Cortex of kidney (tissue), 1 donor: ENCODE measurements at places on chromosomes 1 and 21.

- DNase-seq = no peak
Observed at GRCh38 chr1:185824106-185824505, 89.9 kb downstream of the HMCN1 start.

DNA sequence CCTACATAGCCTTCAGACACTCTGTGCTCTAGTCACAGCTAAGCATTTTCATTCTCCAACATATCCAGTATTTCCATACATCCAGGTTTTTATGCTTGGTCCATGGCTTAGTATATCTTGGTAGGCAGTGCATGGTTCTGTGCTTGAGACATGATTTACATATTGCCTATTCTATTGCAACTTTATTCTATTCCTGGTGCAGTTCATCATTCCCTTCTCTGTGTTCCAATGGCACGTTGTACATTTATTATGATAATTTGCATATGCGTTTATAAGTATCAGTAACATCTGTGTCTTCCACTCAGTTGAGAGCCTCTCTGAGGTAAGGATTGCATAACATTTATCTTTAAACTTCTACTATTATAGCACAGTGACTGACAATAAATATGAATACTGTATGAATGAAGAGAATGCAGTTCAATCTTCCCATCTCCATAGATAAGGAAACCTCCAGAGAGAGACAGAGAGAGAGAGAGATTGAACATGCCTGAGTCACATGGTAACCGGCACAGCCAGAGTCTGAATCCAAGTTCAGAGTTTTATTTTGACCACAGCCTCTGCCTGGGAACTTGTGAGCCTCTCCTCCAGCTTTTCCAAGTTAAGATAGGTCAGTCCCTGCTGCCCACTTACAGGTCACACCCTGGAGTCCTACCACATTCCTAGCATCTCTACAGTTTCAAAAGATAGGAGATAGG, 41.5 kb downstream of the PLPPR5 start:
- DNase-seq = no peak

DNA sequence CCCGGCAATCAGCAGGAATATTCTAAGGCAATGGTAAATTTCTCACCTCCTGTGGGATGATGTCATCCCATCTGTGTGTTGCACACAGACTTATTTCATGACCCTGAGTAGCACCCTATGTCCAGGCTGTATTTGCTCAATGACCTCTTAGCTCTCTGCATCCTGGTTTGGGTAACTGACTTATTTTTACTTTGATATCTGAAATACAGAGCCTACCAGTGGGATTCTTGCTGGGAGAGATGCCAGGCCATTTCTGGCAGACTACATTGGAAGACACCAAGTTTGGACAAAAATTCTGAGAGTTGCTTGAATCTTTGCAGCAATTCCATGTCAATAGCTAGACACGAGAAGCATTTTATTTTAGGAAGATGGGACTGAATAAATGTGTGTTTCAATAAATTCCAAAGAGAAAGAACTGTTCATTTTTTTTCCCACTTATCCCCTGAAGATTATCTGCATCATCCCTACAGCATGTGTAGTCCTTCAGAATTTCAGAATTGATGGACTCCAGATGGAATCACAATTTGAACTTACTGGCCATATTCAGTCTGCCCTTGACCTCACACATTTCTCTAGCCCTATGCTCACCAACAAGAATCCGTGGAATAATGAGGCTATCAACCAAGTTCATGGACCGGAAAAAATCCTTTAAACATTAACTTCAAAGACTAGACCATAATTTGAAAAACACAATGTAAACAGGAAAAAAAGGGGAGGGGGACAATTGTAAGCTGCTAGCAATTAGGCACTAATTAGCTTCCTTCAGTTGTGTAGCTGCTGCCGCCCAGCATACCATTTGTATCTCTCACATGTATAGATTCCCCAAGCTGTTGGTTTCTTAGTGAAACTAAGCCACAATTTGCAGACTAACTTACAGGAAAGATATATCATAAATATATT, 226.5 kb downstream of the HMCN1 start:
- no peak for DNase-seq

- no peak for DNase-seq
Observed at GRCh38 chr1:206125346-206125745, 8.2 kb upstream of the AVPR1B start.

GRCh38 chr1:24902471-24902891, 27.6 kb downstream of the RUNX3 start:
- DNase-seq = no peak

DNA sequence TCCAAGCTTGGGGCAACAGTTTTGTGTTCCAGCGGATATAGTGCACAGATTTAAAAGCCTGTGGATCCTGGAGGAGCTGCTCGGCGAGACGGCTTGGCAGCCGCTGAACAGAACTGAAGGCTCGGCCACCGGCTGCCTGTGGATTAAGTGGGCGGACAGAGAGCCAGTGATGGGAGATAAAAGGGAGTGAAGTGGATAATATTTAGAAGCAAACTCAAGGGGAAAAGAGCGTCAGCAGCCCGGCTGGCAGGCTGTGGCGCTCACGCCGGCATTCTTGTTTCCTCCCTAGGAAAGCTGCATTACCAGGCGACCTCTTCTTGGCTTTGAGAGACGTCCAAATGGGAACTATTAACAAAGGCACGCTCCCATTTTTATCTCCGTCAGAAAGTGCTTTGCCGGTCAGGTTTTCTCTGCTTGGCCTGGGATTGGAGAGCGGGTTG, 10.4 kb downstream of the TRABD2B start:
- no peak for DNase-seq

- no peak for DNase-seq
Observed at GRCh38 chr1:222279591-222279990, 268.3 kb downstream of the HHIPL2 start.

DNA sequence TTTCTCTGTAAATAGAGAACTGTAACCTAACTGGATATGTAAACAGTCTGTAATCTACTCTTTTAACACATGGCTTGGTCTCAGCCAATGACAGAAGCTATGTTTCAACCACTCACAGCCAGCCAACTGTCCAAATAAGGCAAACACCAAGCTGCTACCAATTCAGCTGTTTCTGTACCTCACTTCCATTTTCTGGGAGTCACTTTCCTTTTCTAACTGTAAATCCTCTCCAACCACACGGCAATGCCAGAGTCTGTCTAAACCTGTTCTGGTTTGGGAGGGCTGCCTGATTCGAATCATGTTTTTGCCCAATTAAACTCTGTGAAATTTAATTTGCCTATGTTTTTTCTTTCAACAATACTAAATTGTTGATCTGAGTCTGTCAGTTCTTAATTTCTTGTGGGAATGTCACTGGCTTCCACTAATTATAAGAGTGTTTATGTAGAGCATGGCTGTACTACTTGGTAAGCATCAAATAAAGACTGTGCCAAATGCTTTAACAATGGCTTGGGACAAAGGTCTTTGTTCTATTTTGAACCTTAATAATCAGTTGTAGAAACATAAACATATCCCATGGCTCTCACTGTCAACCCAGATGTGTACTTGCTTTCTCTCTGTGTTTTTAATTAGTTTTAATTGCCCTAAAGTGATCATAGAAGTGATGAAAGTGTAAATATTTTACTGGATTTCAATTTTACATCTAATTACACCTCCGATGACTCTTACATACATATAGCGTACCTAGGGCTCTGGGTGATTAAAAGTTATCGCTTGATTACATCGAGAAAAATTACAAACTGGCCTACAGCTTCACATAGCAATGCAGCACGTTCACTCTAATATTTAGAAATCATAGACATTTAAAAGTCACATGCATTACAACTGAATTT, 1144.6 kb upstream of the TMPRSS15 start:
- no peak for DNase-seq

GRCh38 chr1:104720741-104721140, 971.0 kb downstream of the AMY1C start:
- DNase-seq = no peak

DNA sequence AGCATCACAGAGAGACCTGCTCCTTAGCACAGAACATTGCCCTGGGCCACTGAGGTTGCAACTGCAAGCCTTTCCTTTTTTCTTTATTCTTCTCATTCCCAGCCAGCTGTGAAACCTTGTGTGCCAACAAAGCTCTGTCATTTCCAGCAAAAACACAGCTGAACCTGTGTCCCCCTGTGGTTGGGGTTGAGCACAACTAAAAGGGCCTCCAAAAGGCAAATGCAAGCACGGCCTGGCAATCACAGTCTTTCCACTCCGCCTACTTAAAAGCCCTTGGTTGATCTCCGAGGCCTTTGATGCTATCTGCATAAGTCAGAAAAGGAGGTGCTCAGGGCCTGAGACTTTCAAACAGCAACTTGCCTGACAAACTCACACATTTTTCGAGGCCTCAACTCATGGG, 32.7 kb downstream of the SUSD4 start:
- DNase-seq = no peak

- no peak for DNase-seq
Observed at GRCh38 chr1:165849353-165850133, 22.1 kb downstream of the UCK2 start.

DNA sequence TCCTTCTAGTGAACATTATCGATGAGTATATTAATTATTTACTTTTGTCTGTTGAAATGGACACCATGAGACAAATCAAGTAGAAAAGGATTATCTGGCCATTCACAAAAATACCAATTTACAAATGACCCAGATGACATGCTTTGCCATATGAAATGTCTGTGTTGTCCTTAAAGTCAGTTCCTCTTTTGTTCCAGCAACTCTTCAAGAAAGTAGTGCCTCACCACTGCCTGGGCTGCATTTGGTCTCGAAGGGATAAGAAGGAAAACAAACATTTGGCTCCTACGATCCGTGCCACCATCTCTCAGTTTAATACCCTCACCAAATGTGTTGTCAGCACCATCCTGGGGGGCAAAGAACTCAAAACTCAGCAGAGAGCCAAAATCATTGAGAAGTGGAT, 79.6 kb downstream of the RGL1 start:
- DNase-seq = no peak

GRCh38 chr1:164592634-164593033, 33.6 kb downstream of the PBX1 start:
- DNase-seq = no peak

DNA sequence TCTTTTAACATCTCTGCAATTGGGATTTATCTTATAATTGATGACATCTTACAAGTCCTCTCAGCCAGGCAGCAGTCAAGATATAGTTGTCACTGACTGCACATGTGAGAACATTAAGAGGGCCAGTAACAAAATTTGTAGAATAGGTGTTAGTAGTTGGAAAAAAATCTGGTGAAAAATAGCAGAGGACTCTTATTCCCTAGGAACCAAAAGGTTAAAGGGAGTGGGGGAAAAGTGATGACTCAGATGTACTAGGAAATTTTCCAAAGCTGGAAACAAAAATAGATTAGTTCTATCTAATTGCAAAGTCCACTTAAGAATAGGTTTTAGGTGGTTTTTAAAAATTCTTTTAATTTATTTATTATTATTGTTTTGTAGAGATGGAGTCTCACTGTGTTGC, 3.6 kb downstream of the NUP210L start:
- DNase-seq = no peak

GRCh38 chr1:235657747-235658526, 8.4 kb upstream of the GNG4 start:
- DNase-seq = no peak

GRCh38 chr1:197356723-197357533, 88.9 kb downstream of the CRB1 start:
- DNase-seq = no peak

DNA sequence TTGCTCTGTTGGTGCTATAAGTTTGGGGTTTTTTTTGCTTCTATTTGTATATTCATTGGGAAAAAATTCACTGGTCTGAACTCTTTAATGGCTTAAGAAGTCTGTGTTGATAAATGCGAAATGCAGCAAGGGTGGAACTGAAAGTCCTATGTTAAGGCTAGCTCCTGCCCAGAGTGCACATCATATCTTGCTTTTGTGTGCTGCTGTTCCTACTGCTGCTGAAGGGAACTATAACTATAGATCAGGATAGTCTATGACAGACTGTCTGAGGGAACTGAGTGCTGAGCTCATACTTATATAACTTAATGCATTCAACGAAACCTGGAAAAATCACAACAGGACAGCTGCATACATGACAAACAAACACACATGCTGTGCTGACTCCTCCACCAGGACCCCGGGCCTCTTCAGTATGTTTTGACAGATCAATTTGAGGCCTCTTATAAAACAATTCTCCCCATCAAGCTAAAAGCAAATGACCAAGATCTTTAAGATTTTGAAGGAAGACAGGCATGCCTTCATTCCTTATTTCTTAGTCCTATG, 1031.5 kb upstream of the ADGRL2 start:
- no peak for DNase-seq

- DNase-seq = no peak
Observed at GRCh38 chr1:224456637-224456953, 22.0 kb upstream of the WDR26 start.

DNA sequence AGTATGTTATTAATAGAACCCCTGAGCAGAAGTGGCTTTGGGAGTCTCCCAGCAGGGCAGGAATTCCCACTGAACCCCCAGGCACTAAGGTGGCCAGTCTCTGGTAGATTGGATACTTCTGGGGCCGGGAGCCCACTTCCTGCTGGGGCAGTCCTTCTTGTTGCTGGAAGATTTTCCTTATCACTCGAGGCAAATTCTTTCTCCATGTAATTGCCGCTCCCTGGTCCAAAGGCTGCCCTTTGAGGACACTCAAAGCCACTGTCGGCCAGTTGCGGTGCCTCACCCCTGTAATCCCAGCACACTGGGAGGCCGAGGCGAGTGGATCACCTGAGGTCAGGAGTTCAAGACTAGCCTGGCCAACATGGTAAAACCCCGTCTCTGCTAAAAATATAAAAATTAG, 22.6 kb upstream of the TNFRSF1B start:
- no peak for DNase-seq

DNA sequence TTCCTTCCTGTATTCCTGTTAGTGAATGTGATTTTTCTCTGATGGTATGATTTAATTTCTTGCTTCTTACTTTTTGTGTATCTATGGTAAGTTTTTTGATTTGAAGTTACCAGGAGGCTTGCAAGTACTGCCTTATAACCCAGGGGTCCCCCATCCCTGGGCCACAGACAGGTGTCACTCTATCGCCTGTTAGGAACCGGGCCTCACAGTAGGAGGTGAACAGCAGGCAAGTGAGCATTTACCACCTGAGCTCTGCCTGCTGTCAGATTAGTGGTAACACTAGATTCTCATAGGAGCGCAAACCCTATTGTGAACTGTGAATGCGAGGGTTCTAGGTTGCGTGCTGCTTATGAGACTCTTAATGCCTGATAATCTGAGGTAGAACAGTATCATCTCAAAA, 143.3 kb downstream of the RPS6KC1 start:
- DNase-seq = no peak

- DNase-seq = no peak
Observed at GRCh38 chr1:1398677-1399186, 403 bp downstream of the CCNL2 start.

- no peak for DNase-seq
Observed at GRCh38 chr1:177183836-177184235, 13.1 kb downstream of the BRINP2 start.
